ENCODE measurements at places on chromosomes 12 and 14.

GRCh38 chr14:36773136-36773540 is 111.5 kb downstream of the PAX9 start:
- no peak for DNase-seq

- DNase-seq, result no peak
These were observed 299.6 kb downstream of the EMP1 start for GRCh38 chr12:13496111-13496510.

GRCh38 chr12:106906715-106907114 is 49.0 kb upstream of the TMEM263 start:
- no peak for DNase-seq

- DNase-seq, result peak; percentile 67
These were observed 20.2 kb downstream of the HDAC7 start for GRCh38 chr12:47799357-47799955.

DNA sequence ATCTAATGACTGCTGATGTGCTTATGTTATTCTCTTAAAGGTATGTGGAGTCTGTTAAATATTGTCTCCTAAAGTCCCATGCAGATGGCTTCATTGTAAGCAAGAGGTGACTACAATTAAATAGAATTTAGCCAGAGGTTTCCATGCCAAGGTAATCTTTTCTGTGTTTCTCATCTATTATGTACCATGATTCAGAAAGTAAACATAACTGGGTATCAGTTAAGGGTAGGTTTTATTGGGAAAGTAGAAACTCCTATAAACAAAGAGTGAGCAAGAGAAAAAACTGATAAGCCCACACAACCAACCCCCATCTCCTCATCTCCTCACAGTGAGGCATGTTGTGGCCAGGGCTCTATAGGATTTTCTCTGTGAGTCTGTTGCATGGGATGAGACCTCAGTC is 611.7 kb downstream of the SNAPC1 start:
- no peak for DNase-seq

DNA sequence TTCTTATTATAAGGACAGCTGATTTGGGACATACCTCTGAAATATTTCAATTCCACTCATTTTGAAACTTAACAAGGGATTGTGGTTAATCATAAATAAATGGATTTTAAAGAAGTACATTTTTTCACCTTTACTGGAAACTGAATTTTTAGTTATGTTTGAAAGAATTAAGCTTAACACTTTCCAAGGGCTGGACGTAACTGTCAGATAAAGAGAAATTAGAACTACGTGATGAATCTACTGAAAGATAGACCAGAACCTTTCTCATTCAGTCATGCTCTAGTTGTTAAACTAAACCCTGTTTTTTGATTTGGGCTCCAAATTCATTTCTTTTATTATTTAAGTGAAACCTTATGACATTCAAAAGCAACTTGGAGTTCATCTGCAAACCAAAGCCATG is 1892.1 kb upstream of the SEL1L start:
- no peak for DNase-seq

DNA sequence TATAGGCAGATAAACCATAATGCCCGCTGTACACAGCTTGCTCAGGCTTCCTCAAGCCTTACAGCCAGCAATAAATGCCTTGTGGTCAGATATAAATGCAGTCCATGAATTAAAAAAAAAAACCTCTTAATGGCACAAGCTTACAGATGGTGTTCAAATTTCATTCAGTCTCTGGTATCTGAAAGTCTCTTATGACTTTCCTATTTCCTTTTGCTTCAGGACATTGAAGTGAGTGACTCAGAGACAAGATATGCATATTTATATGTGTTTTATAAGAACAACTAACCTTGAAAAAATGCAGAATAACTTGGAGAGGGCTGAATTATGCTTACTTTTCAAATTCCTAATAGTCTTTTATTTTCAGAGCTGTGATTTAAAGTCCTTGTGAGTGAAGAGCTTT is 426.9 kb upstream of the MIS18BP1 start:
- DNase-seq, result no peak

GRCh38 chr12:7075939-7076338 is 15.4 kb downstream of the C1S start:
- no peak for DNase-seq

DNA sequence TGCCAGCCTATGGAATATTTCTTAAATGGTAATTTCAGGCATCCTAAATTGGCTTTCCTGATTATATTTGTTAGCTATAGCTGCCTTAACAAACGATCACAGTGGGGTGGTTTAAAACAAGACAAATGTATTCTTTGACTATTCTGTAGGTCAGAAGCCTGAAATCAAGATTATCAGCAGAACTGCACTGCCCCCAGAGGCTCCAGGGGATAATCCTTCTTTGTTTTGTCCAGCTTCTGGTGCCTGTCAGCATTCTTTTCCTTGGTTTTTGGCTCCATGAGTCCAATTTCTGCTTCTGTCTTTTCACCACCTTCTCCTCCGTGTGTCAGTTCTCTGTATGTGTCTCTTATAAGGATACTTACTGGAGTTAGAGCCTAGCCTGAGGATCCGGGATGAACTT is 1282.2 kb upstream of the USP15 start:
- no peak for DNase-seq

DNA sequence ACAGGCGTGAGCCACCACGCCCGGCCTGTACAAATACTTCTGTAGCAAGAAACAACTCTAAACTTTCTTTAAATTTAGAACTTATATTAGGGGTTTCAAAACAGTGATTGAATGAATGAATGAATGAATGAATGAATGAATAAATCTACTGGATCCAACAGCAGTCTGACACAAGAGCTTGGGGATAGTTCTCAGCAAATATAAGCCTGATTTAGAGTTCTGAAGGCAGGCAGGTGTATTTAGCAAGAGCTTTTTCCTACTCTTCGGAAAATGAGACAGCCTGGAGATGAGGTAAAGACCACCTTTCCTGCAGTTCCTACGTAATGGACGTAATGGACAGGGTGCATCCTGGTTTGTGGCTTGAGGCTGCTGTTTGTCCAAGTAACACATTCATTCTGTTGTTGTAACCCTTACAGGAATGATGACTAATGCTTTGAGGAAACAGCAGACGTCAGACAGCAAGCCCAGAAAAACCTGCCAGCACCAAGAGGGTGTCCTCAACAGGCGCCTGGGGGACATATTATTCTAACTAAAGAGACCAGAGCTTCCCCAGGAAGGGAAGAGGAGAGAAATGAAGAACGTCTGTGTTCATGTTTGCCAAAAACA is 277.4 kb upstream of the SOX5 start:
- peak; percentile 23 for DNase-seq

GRCh38 chr12:9051158-9051550 is 61.8 kb downstream of the KLRG1 start:
- peak; percentile 84 for DNase-seq

- DNase-seq, result no peak
These were observed 2.9 kb downstream of the SPX start for GRCh38 chr12:21528953-21529352.

DNA sequence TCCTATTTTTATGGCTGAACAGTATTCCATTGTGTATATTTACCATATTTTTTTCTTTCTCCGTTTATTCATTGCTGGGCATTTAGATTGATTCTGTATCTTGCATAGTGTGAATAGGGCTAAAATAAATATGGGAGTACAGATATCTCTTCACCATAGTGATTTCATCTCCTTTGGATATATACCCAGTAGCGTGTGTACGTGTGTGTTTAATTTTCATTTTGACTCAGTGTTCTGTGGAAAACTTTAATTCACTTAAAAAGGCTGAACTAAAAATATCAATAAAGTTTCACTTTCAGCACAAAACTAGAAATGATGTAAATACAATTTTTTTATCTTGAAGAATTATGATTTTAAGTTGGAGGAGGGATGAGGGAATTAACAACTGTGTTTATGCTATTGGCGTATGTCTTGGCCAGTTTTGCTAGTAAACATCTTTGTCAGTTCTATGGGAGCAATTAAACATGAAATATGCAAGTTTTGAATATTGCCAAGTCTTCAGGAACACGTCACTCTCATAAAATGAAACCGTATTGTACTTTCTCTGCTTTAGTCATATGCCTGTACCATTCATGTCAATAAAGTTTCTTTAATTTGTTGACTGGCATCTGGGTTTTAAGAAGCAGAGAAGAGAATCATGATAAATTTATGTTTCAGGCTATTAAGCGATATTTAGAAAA is 99.8 kb downstream of the PTGER2 start:
- no peak for DNase-seq

DNA sequence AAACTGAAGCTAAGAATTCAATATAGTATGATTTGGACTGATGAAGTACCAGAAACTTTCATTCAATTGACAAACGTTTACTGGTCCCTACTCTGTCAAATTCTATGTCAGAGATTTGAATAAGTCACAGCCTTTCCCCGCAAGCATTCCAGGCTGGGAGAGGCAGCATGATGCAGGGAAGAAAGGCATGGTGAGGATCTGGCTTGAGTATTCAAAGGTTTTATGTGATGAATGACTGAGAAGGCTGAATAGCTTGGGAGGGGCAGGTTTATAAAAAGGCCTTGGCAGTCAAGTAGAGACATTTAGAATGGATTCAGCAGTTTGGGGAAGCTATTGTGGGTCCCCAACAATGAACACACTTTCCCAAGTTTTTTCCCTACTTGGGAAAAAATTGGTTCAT is 431.8 kb downstream of the DPF3 start:
- DNase-seq, result no peak

DNA sequence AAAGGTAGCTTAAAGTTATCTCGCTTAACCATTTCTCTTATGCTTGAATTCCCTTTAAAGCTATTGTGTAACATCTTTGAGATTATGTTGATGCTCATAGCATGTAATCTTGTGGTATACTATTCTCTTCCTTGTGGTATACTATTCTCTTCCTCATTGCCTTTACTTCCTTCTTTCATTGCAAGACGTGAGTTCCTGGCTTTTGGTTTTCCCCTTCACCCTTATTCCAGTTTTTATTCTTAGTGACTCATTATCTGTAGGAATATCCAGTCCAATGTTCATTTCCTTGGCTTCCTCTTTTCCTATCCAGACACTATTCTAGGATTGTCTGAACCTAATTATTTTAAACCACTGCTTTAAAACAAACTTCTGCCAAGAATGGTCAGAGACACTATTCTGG is 564.0 kb downstream of the CCER1 start:
- peak; percentile 18 for DNase-seq

- DNase-seq, result no peak
These were observed 79.1 kb upstream of the EEA1 start for GRCh38 chr12:93008044-93008778.

DNA sequence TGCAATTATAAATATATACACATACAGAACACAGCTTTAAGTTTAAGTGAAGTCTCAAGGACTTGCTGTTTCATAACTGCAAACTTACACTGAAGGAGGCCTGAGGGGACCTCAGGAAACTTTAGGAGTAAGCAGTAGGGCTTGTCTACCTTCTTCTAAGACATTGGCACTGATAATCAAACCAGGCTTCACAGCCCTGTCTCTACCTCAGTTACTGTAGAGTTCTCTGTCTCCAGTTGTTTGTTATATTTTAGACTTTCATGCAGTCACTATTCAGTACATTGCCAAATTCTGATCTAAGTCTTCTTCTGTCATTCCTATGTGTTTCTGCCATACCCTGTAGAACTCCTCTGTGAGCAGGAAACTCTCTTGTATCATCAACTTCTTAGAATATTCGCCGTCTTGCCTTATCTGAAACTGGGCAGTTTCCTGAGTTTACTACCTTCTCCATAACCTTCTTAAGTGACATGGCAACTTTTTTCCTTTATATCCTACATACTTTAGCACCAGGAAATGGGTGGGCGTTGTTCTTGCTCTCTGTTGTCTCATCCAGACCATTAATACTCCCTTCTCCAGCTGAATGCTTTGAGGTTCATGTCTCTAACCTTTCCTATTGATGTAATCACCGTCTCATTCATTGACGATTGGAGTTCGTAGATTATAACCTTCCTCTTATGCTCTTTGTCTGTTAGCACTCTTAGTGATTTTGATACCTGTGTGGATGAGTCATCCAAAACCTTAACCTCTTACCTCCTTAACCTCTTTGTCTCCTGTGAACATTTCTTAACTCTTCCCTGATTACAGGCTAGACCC is 11.4 kb downstream of the APAF1 start:
- DNase-seq, result peak; percentile 25

DNA sequence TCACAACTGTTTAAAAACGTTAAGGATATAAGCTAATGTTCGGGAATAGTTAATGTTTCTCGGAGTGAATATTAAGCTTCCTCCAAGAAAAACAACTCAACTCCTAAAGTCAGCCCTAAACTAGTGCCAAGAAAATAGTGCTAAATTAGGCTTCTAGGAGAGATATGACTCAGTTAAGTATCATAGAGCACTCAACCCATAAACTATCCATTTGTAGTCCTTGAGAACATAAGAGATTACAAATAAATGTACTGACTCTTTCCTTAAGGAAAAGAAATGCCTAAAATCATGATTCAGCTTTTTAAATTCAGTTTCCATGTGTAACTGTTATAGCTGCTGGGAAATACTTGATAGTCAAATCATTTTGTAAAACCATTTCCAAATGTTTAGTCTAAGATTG is 117.1 kb downstream of the HMGA2 start:
- DNase-seq, result no peak

DNA sequence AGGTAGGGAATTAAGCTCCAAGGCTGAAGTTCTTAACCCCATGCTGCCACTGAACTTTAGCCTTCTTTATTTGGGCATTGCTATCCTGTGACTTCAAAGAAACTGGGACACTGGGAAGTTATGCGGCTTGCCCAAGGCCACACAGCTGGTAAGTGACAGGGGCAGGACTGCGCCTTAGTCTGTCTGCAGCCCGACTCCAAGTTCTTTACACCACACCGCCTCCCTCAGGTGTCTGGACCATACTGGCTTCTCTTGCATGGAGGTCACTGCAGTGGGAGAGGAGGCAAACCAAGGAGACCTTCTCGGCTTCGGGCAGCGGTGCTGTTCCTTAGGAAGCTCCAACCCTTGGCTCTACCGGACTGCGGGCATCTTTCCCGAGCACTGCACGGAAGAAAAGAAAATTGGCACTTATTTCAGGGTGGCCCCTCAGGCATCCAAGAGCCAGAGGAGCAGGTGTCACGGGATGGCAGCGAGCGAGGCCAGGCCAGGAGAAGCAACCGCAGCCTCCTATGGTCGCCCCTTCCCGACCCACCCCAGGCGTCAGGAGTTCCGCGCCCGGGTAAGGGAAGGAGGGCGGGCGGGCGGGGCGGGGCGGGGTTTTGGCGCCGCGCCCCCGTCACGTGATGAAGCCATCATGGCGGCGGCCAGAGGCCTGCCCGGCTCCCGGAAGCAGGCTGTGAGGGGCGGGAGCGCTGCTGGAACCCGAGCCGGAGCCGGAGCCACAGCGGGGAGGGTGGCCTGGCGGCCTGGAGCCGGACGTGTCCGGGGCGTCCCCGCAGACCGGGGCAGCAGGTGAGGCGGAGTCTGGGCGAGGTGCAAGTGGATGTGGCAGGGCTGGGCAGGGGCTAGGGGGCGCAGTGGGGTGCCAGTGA is 16.4 kb upstream of the ESPL1 start:
- DNase-seq, result peak; percentile 91
